ENCODE measurements at places on chromosomes 11 and 22.

DNA sequence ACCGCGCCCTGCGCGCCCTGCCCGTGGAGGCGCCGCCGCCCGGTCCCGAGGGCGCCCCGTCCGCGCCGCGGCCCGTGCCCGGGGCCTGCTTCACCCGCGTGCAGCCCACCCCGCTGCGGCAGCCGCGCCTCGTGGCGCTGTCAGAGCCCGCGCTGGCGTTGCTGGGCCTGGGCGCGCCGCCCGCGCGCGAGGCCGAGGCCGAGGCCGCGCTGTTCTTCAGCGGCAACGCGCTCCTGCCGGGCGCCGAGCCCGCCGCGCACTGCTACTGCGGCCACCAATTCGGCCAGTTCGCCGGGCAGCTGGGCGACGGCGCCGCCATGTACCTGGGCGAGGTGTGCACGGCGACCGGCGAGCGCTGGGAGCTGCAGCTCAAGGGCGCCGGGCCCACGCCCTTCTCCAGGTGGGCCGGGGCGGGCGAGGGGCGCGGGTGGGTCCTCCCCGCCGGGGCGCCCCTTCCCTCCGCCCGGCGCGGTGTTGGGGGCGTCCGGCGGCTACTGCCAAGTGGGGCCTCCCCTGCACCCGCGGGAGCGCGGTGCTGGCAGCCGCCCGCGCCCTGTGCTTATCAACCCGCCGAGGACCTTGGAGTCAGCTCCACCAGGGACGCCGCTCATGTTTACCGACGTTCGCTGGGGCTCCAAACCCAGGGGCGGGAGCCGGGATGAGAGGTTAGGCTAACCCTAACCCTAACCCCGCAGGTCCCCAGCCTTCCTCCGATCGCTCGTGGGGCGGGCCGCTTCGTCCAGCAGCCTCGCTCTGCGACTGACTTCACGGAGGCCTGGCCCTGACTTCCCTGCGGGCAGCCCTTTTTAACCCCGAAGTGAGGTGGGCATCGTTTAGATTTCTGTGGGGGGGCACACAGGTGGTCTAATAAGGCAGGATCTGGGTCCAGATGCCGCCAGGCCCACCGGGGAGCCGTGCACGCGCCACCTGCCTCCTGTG, 649 bp downstream of the SELENOO start:
- DNase-seq: no peak

GRCh38 chr22:24125941-24126340, 55.3 kb upstream of the SUSD2 start:
- DNase-seq: no peak

GRCh38 chr11:65886826-65887722, 1.2 kb downstream of the FIBP start:
- DNase-seq: no peak

DNA sequence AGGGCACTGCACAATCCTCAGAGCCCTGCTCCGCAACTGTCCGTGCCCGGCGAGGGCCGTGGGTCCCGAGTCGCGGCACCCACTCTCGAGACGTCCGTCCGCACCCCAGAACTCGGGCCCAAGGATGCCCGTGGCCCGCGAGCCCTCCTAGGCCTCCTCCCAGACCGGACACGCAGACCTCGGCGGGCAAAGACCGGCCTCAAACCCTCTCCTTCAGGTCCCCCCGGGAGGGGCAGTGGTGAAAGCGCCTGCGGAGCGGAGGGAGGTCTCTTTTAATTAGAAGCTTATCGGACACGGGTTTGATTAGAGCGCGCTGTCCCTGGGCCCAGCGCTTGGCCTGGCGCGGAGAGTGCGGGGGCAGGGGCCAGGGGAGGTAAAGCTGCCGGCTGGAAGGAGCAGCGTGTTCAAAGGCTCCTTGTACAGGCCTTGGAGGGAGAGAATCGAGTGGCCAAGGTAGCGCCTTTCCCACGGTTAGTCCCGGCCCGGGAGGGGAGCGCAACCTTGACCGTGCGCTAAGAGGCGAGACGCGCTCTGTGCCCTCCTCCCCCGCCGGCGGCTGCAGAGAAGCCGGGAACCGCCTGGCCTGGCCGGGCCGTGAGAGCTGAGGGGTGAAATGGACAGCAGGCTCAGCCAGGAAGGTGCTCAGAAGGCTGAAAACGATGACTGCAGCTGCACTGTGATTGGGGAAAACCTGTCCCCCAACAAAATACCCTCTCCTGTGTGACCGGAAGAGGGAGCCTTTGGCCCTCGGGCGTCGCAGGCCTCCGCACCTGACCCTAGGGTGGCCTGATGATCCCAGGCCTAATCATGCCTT, 4.6 kb downstream of the WT1 start:
- no peak for DNase-seq

DNA sequence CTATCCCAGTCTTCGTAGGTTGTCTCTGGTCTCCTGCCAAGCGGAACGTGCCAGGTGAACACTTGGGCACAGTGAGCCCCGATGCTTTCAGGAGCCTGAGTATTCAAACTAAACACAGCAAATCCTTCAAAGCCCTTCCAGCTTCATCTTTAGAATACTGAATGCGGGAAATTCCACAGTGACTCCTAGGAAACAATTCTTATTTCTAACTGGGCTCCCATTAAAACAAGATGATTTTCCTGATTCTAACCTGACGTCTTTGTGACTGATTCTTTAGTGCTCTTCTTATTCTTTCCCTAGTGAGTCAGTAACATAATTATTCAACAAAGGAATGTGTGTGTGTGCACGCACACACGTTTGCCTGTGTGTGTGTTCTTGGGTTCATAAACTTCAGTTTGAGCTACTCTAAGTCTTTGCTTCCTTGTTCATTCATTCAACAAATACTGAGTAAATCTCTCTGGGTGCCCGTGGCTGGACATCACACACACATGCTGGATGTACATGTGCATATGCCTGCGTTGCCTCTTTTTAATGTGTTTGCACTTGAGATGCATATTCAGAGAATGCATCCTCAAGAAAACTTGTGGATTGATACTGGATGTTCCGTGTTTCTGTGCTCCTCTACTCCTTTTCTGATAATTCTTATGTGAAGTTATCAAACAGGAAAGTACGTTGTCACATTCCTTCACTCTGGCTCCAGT, 134.5 kb downstream of the WNT7B start:
- no peak for DNase-seq

DNA sequence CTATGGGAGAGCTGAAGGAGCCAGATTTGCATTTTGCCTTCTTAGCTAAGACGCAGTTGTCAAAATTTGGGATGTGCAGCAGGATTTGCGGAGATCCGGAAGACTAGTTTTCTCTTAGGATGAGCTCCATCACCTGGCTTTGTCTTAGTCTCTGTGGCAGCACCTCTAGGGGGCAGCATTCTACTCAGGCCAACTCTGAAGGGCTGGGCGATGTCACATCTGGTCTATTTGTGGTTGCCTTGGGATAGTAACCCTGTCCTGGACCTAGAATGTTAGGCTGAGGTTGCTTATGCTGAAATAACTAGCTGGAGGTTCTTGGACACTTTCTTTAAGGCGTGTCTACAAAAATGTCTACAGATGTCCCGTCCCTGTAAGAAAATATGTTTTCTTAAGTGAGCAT, 116.2 kb downstream of the FAT3 start:
- DNase-seq: no peak

GRCh38 chr11:10265936-10266335, 28.1 kb downstream of the SBF2 start:
- no peak for DNase-seq

DNA sequence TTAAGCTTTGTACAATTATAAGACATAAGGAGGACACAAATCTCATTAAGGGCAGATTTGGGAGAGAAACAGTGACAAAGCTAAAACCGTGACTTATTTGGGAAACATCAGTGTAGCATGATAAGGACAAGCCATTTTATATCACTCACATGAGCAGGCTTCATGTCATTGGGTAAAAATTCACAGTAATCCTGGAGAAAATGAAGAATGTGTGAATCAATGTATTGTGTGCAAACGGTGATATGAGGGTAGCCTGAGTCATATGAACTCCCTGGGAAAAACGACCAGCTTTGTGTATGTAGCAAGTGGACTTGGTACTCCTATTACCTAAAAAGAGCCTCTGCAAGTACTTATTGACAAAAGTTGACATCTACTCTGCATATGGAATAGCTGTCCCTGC, 6.0 kb upstream of the TRIM34 start:
- DNase-seq: no peak

GRCh38 chr22:44335903-44336803, 23.4 kb upstream of the SHISAL1 start:
- DNase-seq: no peak

GRCh38 chr11:102421261-102421660, 31.3 kb downstream of the TMEM123 start:
- no peak for DNase-seq

DNA sequence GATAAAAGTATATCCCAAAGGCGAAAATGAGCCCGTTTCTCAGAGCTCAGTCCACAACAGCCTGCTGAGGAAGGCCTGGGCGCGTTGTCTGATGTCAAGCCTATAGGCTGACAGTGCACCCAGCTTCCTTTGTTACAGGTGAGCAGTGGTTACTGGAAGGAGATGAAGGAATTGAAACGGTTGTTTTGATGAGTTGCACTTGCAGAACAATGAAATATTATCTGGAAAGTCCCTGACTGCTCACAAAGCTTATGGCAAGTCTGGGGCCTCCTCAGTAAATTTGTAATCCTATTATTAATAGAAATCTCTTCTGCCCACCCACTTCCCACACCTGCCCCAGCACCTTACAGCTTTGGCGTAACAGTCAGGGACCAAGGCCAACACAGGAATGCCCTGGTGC, 77.8 kb downstream of the C11orf91 start:
- no peak for DNase-seq

DNA sequence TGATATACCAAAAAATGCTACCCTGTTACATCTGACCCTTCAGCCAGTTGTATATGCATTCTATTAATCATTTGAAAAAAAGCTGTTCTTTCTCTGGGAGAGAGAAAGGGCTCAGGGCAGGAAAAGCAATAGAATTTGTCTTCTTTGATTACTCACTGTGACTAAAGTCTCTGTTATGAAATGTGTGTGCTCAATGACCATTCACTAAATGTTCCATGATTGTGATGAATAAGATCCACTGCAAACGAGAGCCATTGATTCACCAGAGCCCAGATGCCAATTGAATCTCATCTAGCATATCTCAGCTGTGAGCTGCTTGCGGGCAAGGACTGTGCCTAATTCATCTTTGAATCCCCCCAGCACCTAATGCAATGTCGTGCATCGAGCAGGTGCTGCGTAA, 184.3 kb downstream of the OPCML start:
- DNase-seq: no peak

- no peak for DNase-seq
These were observed 7.4 kb downstream of the BATF2 start for GRCh38 chr11:64989416-64989815.

Measured in activated T-cell treated with anti-CD3 and anti-CD28 coated beads for 24 hours (primary cell).